Stimulated activated CD8-positive, alpha-beta memory T cell treated with anti-CD3 and anti-CD28 coated beads, Interleukin-12 subunit alpha, Interleukin-12 subunit beta, amount 100 ng/mL, for 1 hour (primary cell): ENCODE measurements at places on chromosomes 2 and 18.

DNA sequence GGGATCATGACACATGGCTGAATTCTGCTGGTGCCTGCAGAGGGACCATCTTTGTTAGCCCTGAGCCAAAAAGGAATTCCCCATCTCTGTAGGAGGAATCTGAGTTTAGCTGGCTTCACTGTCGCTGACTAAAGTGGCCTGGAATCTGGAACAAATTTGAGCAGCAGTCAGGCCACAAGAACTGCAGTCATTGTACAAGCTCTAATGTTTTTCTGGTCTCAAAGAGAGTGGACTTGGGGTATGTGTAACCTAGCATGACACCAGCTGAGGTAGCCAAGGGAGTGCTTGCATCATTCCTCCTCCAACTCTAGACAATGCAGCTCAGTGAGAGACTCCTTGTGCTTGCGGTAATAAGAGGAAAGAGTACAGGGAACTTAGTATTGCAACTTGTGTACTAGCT lies 539.1 kb upstream of the LRRTM4 start:
- no peak for DNase-seq

- no peak for DNase-seq
Measured at GRCh38 chr2:73177645-73178255, 24.6 kb upstream of the NOTO start.

DNA sequence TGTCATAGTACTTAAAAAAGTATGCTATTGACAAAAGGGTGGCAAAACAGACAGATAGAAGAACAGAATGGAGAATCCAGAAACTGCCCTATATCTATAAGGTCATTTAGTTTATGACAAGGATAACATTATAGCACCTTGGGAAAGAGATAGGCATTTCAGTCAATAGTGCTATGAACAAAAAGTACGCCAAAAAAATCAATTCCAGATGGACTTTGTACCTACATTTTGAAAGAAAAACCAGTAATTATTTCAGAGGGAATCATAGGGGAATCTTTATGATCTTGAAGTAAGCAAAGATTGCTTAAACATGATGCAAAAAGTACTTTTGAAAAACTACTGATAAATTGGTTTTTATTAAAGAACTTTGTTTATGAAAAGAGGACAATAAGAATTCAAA lies 59.9 kb upstream of the SETBP1 start:
- DNase-seq = no peak

GRCh38 chr2:239690651-239691631 lies 290.1 kb upstream of the HDAC4 start:
- no peak for DNase-seq

- no peak for DNase-seq
Measured at GRCh38 chr18:60069145-60069544, 169.3 kb downstream of the PMAIP1 start.

- DNase-seq = no peak
Measured at GRCh38 chr2:60806988-60807681, 51.1 kb downstream of the PAPOLG start.

GRCh38 chr2:33655626-33656320 lies 56.7 kb upstream of the FAM98A start:
- no peak for DNase-seq

DNA sequence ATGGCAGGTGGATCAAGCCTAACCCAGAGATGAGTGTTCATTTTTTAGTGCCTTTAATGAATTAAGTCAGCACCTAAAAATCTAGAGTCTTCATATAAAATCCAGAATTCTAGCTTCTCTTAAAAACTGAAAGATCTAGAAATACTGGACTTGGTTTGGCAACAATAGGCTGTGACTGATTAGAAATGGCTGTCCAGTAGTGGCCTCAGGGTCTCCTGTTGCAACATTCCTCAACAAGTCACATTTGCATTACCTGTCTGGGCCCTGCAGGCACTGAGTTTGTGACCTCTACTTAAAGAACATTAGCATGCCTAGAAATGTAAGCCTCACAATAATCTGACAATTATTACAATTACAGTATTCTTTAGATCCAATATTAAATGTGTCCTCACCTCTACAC lies 33.1 kb downstream of the MBD2 start:
- DNase-seq = no peak

GRCh38 chr2:192162392-192163042 lies 32.2 kb downstream of the TMEFF2 start:
- peak; percentile 52 for DNase-seq

DNA sequence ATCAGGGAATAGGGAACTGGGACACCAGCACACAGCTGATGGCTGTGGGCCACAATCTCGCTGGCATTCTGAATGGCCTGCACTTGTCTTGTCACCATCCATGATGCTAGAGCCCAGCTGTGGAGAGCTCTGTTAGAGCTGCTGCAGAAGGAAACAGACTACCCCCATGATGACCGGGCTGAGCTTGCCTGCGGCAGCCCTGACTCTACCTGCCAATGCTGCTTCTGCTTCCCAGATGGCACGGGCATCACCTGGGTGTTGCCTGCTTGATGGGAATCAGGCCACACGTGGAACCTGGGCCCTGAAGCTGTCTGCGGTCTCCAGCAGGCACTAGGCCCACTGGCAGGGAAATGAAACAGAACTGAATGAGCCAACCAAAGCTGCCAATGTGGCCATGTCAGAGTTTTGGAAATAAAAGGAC lies 11.2 kb upstream of the DAW1 start:
- no peak for DNase-seq

DNA sequence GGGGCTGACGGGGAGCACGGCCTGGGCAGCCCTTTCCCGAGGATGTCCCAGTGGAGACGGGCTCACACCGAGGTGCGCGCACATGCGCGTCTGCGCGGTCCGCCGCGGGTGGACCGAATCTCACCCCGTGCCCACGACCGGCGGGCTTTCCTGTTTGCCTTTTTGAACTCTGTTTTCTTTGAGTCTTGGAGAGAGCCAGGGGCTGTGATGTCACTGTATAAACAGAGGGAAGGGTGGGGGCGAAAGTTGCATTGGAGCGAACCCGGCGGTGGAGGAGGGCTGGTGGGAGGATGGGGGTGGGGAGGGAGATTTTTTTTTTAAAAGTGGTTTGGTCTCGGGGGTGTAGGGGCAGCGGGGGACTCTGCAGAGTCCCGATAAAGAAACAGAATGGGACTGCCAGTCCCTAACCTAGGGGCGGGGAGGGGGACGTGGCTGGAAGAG lies 141.2 kb upstream of the CTAGE1 start:
- DNase-seq = no peak

DNA sequence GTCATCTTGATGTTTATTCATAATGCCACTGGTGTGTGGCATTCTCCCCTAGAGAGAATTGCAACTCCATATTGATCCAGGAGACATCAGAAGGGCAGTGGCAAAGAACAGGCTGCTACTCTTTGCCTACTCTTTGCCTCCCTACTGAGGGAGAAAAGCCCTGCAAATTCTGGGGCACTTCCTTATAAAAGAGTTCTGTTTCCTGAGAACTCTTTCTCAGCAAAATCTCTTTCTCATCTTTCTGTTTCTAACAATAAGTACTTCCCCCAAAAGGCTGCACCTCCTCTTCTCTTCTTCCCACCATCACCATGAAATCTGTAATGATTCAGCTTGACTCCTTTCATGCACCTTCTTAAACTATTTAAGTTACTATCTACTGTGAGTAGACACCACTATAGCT lies 270.3 kb downstream of the MREG start:
- DNase-seq = no peak

GRCh38 chr18:26255695-26256622 lies 29.7 kb downstream of the TAF4B start:
- no peak for DNase-seq

- DNase-seq = no peak
Measured at GRCh38 chr2:16420421-16420820, 245.2 kb downstream of the CYRIA start.

- DNase-seq = no peak
Measured at GRCh38 chr18:36650906-36651305, 177.9 kb downstream of the TPGS2 start.

DNA sequence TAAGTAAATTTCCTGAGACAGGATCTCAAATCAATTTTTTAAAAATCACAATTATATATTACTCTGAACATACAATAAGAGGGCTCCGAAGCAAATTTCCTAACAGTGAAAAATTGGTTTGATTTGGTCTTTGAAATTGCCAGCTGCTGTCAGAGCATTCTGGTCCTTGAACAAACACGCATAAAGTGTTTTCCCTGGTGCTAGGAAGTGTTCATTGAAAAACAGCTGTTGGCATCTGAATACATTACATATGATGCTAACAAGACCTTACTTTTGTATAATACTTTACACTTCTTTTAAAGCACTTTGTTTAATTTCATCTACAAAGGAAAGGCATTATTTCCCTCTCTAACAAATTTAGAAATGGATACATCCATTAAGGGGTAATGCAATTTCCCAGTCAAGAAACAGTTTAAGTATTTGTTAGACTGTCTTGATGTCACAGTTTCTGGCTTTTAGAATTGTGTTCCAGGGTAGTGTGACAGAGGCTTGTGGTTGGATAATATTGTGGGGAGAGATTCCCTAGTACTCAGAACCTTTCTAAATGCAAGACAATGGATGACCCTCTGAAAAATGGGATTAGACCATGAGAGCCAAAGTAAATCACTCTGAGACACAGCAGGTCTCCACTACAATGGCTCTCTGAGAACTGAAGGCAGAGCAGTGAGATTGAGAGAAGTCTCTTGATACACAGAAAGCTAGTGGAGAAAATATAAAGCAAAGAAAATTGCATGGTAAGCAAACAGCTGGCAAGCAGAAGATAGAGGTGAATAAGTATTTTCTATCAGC lies 299.0 kb downstream of the TRIB2 start:
- no peak for DNase-seq

DNA sequence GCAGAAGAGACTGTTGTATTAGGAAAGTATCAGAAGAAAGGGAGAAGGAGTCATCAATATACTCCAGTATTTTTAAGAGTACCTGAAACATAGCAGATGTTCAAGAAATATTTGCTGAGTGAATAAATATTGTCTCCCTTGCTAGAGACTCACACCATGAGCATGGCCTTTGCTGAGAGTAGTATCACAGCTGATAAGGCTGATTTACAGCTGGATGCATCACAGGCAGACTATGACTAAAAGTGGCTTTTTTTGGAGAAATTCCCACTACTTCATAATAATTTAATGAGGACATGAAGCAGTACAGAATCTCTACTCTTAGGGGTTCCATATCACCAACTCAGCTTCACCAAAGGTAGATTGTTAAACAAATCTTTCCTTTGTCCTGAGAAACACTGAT lies 373.3 kb downstream of the RBM43 start:
- no peak for DNase-seq

GRCh38 chr2:237025090-237025865 lies 60.4 kb upstream of the COPS8 start:
- DNase-seq = no peak

- DNase-seq = no peak
Measured at GRCh38 chr2:165147186-165148045, 56.4 kb downstream of the SCN3A start.

DNA sequence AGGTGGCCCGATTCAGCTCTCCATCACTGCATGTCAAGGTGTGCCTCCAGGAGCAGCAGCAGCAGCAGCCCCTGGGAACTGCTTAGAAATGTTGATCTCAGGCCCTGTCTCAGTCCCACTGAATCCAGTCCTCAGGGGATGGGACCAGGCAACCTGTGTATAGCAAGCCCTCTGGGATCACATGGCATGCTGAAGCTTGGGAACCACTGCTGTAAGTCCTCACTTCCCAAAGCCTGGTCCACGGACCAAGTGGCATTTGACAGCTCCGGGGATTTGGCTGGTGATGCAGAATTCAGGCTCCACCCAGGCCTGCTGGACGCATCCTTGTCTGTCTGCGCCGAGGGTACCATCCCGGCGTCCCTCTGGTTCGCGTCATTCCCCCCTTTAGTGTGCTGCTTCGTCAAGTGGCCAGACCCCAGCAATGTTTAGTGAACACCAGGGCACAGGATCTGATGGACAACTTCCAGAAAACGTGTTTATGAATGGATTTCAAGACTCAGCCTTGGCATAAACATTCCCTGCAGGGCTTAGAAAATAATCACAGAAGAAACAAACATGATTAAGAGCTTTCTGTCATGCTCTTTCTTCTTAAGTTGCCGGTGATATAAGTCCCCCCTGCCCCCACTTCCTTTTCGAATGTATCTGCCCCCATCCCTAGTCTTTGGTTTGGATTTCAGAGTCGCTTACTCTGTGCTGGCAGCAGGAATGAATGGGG lies 234.0 kb downstream of the GBX2 start:
- no peak for DNase-seq

DNA sequence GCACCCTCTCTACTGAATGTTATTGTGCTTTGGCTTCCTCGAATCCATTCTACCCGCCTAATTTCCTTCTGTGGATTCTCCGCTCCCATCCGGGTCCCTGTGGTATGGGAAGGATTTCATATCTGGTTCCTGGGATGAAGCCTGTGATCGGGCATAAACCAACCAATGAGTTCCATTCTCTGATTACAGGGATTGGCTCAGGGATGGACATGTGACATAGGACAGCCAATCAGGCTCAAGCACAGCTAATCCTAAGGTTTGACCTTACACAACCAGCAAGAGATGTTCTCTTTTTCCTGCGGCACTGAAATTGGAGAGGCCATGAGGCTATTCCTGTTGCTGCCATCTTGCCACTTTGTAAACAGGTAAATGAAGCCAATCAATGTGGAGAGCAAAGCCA lies 168.1 kb upstream of the SMAD2 start:
- DNase-seq = no peak

DNA sequence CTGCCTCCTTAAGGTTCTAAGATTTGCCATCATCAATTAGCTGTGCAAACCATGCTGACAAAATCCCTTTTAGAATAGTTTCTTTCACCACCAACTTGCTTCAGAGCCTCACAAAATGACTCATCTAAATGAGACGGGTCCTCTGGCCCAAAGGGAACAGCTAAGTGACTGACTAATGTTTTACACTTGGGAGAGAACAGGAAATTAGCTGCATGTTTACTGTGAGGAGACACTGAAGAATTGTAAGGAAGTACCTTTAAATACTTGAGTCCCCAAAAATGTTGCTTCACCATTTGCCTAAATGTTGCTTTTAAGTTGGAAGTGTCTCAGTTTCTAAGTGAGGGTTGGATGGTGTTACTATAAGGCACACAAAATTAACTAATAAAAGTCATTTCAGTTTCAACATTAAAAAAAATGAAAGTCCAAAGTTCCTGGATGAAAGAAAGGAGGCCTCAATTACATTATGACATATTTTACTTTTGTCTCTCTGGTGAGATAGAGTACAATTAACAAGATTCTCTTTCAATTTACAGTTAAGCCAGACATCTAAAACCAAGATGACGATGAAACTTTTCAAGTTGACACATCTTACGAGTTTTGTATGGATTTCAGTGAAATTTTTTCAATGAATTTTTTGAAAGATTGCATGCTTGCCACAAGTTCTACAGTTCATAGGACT lies 229.1 kb upstream of the FN1 start:
- no peak for DNase-seq

GRCh38 chr2:27531983-27532382 lies 35.3 kb downstream of the GCKR start:
- no peak for DNase-seq

- DNase-seq = no peak
Measured at GRCh38 chr2:60633615-60634014, 80.2 kb upstream of the BCL11A start.

GRCh38 chr2:1837458-1837857 lies 93.1 kb upstream of the PXDN start:
- no peak for DNase-seq

GRCh38 chr2:33210626-33211025 lies 263.9 kb downstream of the LTBP1 start:
- DNase-seq = no peak
